Amniotic stem cell (primary cell): ENCODE measurements at places on chromosomes 16 and 17.

DNA sequence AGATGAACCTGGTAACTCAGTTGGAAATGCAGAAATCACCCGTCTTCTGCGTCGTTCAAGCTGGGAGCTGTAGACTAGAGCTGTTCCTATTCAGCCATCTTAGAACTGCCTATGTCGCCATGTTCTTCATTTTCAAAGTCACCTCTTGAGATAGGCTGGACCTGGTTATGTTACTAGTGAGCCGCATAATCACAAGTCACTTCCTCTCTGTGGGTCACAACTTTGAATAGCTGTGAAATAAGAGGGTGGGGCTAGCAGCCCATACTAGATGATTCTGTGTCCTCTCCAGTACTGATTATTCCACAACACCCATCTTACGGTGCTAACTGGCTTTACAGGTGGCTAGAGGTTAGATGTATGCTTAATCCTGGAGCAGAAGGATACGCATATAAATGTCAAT lies 74.2 kb downstream of the VPS53 start:
- no peak for DNase-seq

DNA sequence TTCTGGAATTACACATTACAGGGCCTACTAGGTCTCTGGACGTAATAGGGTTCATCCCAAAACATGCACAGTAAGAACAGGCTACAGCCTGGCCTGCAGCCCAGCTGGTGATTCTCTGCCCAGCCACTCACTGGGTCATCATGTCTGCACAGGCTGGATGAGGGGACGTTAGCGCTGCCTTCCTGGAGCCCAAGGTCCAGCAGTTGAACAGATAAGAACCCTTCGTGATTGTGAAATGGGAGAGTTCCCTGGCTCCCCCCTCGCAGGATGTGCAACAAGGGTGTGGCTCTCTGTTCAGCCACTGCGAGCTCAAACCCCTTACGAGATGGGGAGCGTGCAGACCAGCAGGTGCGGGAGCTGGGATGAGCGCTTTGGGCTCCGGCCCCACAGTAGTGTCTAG lies 200.0 kb upstream of the CDH5 start:
- no peak for DNase-seq

GRCh38 chr17:82273327-82274133 lies at the start of gene CSNK1D:
Gene CSNK1D (minus strand): TSS chr17:82273700. CDS start chr17:82273381, 319 bp downstream.
- DNase-seq, result peak; percentile 79

GRCh38 chr16:84503751-84504395 lies 586 bp downstream of the MEAK7 start:
- DNase-seq, result no peak

GRCh38 chr16:87392821-87393679 lies 914 bp downstream of the MAP1LC3B start:
- DNase-seq, result no peak

DNA sequence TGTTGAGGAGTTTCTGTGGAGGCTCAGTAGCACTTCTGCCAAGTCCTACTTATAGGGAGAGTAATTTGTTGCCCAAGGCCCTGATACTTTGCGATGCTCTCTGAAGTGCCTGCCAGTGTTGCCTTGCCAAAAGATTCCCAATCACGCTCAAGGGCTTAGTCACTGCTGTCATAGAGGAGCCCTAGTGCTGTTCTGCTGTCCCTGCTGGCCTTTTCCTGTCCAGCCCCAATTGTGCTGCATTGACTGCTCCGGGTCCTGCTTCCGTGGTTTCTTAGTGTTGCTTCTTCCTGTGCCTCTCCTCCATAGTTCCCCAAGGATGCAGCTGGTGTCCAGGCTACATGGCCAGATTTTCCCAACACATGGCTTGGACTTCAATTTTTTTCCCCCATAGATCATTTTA lies 13.9 kb downstream of the NUP93 start:
- DNase-seq, result peak; percentile 38
